ENCODE measurements at places on chromosomes 1 and 21. TPM values are rescaled to one million over a fixed set of nuclear protein-coding genes. Genes with fewer than 3 reads are reported as not detected.

GRCh38 chr21:26840912-26841311 lies 4.3 kb downstream of the ADAMTS1 start:
- peak; percentile 86 for DNase-seq

The OR2M3 gene
- not detected for total RNA-seq

GRCh38 chr1:52603630-52604029 lies 1.5 kb downstream of the GPX7 start:
- no peak for DNase-seq

GRCh38 chr1:4585216-4585615 lies 69.2 kb upstream of the AJAP1 start:
- DNase-seq = no peak
